ENCODE measurements at places on chromosomes 7 and 10.

DNA sequence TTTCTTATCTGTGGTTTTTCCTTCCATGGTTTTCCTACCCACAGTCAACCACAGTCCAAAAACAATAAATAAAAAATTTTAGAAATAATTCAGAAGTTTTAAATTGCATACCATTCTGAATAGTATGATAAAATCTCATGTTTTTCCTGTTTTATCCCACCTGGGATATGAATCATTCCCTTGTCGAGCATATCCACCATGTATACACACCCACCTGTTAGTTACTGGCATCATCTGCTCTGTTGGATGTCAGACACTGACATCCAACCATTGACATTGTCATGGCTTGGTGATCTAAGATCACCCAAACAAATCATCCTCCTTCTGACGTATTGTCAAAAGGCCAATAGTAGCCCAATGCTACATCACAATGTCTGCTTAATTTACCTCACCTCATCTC lies 749.8 kb downstream of the TNS3 start:
- DNase-seq: no peak

- DNase-seq: no peak
These were observed 27.1 kb downstream of the NMT2 start for GRCh38 chr10:15141136-15142054.

GRCh38 chr10:95290461-95291364 lies at the start of gene PDLIM1:
TSS of gene PDLIM1 (minus strand) at chr10:95291003. CDS start at chr10:95290915, 88 bp downstream.
- no peak for DNase-seq

GRCh38 chr10:36109399-36110023 lies 467.4 kb upstream of the FZD8 start:
- DNase-seq: no peak

GRCh38 chr10:111707076-111707475 lies 476.5 kb downstream of the GPAM start:
- DNase-seq: no peak

DNA sequence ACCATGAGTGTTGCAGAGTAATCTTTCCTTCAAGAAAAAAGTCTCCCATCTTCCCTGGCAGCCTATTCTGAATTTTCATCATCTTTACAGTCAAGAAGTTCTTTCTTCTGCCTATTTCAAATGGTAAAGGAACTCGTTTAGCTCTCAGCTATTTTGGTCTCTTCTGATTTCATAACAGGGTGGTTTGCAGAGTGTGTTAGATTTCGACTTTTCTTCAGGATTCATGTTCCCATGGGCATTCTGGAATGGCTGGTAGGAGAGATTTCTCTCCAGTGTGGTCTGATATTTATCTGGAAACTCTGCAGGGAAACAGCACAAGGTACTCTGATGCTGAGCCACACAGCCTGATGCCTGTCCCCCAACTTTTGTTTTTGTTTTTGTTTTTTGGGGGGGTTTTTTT lies 111.1 kb upstream of the FAM171A1 start:
- no peak for DNase-seq

GRCh38 chr10:60212195-60212594 lies 177.5 kb downstream of the ANK3 start:
- no peak for DNase-seq

DNA sequence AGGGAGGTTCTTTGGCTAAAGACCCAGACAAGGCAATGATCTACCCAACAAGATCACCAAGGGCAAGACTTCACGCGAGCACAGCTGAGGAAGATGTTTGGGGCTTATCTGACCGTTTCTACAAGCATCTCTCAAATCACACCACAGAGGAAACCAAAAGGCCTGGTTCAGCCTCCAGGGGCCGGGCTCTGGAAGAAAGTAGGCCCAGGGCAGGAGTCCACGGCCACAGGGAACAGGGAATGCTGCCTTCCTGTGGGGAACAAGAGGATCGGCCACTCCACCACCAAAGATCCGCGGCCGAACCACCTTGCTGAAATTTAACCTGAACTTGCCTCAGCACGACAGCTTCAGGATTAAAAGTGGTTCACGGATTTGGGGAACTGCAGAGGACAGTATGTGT lies 332.5 kb downstream of the PTPRN2 start:
- DNase-seq: no peak

GRCh38 chr7:66974986-66975590 lies 20.3 kb downstream of the SBDS start:
- no peak for DNase-seq

GRCh38 chr7:24548390-24548789 lies 24.9 kb upstream of the PALS2 start:
- DNase-seq: no peak

- DNase-seq: no peak
These were observed 73.2 kb downstream of the OAT start for GRCh38 chr10:124345521-124345920.

GRCh38 chr10:114445332-114445731 lies 41.0 kb upstream of the AFAP1L2 start:
- DNase-seq: no peak

DNA sequence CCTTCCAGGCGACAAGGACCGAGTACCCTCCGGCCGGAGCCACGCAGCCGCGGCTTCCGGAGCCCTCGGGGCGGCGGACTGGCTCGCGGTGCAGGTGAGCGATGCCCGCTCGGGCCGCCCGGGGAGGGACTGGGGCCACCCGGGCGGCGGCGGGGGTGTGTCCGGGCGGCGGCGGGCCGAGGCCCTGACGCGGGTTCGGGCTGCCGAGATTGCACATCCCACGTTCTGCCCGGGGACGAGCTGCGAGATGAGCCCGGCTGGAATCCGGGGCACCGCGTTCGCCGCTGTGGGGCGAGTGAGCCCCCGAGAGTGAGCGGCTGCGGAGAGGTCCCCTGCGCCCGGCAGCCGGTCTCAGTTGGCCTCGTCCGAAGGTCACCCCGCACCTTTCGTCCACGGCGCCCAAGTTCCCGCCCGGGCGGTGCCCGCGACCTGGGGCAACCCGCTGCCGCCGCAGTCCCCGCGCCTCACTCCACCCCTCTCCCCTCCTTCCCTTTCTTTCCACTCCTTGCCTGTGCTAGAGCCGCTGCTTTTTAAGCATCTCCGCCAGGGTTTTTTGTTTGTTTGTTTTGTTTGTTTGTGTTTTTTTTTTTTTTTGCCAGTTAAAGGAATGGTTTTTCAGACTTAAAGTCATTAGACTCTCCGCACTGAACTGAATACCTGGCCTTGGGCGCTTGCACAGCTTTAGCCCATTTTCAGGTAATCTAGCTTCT lies 515 bp downstream of the RALA start:
- DNase-seq: peak; percentile 16
